Stimulated activated CD4-positive, alpha-beta T cell treated with anti-CD3 and anti-CD28 coated beads, Interleukin-12 subunit alpha, Interleukin-12 subunit beta, amount 100 ng/mL, for 24 hours (primary cell): ENCODE measurements at places on chromosomes 4 and X.
A peak's percentile ranks its signal among the peaks of the same experiment; 100 is the strongest.

DNA sequence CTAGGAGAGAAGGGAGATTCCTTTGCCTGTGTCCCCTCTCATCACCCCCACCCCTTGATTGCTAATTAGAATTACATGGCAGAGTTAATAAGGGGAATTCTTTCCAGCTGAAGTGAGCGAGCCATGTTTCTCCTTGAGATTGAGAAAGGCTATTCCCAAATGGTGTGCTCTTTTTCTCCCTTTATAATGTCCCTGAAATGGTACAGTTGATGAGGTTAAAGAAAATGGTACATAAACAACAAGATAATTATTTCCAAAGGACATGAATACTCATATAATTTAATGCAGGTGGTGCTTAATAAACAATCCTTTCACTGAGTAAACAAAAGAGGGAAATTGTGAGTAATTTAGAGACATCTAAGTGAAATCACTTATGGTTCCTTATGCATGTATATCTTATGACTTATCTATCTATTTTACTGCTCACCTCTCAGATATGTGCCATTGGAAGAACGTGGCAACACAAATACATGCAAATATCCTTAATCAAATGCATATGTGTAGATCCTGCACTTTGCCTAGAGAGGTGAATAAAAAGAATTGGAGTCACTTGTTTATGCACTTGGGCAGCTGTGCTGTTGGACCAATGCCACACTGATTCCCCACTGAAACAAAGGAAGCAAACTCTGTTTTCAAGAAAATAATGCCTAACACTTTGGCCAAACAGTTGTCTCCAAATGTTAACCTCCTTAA is 106.6 kb upstream of the WDR44 start:
- no peak for DNase-seq

DNA sequence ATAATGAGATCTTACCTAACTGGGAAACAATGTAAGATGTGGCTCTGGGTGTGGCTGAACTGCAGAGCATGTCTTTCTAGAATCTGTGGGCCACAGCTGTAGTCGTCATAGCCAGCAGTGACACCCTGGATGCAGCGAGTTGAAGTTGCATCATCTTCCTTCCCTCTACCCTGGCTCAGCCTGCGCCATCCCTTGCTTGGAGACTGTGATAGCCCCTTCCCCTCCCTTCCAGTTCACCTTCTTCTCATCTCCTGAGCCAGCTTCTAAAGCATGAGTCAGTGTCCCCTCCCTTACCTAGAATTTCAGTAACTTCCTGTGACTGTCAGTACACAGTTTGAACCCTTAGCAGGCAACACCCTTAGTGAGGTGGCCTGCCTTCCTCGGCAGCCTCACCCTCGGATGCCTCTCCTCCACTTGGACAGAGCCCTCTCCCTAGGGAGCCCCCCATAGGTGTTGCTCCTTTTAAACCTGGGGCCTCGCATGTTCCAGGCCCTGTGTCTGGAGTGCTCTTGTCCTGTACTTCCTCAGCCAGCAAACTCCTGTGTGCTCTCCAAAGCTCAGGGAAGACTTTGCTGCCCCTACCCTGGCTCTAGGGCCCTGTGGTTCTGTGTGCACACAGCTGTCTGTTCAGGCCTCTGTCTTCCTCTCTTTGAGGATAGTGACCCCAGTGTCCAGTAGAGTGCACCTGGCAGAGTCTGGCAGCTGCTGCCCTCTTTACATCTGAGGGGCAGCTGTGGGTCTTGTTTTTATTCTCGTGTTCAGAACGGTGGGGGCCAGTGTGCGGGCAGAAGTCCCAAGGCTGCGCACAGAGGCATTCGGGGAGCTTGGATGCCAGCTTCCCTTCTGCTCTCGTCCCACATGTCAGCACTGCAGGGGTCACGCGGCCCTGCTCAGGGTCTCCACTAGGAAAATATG is 43.7 kb upstream of the TADA2B start:
- DNase-seq: no peak

DNA sequence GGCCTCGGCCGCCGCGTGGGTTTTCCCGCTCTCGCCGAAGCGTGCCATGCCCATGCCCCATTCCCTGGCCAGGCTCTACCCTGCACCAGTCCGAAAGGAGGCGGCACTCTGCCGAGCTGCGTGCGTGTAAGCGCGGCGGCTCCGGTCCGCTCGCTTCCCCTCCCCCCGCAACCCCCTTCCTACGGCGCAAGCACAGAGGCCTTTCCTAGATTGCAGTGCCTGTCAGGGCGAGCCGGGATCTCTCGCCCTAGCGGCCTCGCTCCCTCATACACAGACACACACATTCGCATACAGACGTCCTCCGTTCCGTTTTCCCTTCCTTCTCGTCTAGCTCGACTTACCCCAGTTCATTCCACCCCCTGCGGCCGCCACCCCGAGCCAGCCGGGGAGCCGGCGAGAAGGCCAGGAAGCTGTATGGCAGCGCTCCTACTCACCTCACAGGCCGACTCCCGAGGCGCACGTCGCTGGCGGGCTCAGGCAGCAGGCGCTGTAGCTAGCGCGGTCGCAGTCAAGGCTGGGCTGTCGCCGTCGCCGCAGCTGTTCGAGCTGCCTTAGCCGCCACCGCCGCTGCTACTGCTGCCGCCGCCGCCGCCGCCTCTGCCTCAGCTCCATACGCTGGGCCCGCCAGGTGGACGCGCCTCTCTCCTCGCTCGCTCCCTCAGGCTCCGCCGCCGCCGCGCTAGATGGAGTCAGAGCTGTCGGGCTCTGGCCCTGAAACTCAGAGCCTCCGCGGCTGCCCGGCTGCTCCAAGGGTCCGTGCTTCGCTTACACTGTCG is 615 bp downstream of the NEXMIF start:
- DNase-seq: peak; percentile 9

GRCh38 chr4:183173580-183174526 is 74.8 kb downstream of the WWC2 start:
- DNase-seq: no peak

- no peak for DNase-seq
Observed at GRCh38 chrX:148940411-148940996, 440.1 kb downstream of the AFF2 start.

GRCh38 chr4:34939073-34939472 is 1305.2 kb downstream of the ARAP2 start:
- no peak for DNase-seq

- DNase-seq: no peak
Observed at GRCh38 chr4:40546506-40546905, 83.2 kb downstream of the RBM47 start.

DNA sequence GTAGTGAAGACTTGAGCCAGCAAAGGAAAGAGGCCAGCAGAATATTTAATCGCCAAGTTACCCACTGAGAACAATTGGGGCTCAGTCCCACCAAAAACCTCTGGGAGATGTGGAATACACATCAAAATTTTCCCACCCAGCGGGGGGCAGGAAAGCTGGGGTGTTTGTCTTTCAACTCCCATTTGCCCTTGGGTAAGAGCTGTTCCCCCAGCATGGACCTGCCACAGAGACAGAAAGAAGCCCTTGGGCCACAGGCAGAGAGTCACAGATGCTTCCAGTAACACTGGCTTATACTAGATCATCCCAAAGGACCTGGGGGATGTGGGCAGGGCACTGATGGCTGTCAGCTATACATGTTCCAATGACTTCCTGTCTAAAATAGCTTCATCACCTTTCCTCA is 18.9 kb upstream of the FBXW7 start:
- no peak for DNase-seq

DNA sequence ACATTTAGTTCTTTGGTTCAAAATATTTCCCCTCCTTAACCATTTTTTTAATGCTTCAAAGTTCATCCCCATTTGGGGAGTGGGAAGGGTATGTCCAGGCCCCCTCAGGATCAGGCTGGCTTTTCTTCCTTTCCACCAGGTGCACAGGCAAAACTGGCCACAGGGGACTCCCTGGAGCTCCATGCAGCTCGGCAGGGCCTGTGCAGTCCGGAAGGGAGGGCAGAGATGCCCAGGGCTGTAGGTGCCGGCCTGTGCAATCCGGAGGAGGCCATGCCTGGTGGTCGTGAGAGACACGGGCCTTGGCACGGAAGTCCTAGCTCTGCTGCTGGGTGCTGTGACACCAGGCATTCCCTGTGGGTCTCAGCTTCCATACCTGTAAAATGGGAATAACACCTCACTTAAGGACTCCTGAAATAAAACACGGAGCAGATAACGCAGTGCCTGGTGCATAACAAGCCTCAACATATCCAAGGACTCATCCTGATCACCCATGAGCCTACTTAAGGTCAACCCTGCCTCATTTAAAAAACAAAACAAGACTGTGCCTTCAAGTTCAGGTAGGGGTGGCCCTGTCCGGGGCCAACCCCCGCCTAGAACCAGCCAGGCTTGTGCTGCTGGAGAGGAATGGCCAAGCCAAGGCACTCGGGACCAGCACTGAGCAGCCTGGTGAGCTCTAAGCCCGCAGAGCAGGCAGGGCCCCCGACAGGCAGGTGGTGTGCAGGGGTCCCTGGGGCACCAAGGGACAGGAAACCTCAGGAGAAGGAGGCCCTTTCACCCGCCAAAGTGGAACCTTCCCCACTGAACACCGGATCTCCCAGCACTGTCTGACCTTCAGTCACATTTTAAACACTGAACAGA is 21.2 kb upstream of the CYP4V2 start:
- no peak for DNase-seq

DNA sequence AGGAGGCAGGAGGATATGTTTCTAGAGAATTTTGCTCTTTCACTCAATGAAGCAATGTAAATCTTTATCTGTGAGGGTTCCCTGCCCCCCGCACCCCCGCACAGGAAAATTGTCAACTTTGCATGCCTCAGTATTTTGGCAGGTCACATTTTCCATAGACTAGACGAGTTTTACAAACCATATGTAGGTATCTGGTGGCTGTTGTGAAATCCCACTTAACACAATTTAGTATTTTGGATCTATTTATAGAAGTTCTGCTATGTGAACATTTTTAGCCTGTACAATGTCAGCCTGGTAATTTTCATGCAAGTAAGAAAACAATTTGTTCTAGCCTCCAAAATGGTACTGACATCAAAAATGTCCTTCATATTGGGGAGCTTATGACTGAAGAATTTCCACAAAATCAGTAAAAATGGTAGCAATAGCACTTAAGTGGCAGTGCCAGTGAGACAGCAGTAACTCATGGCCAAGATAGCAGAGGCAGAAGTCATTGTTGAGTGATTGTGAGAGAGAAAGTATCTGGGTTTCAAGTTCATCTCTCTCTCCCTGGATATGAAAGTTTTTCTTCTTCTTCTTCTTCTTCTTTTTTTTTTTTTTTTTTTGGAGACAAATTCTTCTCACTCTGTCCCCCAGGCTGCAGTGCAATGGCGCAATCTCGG is 12.4 kb upstream of the FRYL start:
- DNase-seq: no peak

DNA sequence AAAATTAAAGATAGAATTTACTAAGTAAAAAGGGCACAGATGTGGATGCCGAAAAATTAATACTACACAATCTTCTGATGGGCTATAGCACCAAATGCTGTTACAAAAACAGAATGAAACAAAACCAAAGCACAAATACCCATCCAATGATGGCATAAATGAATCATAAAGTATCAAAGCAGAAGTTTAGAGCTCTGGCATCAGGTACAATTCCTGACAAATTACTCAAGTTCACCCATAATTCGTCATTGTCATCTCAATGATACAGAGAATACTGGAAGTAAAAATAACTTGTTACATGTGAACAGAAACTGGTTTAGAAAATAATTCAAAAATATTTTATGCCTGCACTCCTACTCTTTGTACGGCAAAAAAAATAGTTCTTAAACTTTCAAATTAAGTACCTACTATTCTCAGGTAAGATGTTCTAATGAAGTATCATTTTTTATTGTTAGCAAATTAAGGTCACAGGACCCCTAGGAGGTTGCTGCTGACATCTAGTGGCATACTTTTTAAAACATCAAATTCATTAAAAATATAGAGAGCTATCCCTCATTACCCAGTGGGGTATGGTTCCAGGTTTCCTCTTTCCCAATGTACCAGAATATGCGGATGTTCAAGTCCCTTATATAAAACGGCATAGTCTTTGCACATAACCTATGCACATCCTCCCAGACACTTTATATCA is 126.1 kb downstream of the INPP4B start:
- no peak for DNase-seq

- DNase-seq: no peak
Observed at GRCh38 chr4:35229021-35229420, 1015.3 kb downstream of the ARAP2 start.

DNA sequence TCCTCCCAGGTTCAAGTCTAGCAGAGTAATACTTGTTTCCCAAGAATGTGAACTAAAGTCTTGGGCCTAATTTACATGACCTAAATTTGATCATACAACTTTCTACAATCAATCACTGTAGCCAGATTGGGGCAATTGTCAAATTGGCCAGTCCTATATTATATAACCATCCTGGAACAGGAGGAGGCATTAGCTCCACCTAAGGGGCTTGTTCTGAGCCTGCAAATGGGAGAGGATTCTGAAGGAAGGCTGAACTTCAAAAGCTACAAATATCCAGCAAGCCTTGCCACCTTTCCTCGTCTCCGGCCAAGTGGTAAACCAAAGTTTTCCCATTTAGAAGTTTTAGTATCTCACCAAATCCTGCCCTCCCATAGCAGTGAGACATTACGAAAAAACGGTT is 1289.6 kb upstream of the TENM3 start:
- DNase-seq: no peak

- DNase-seq: no peak
Observed at GRCh38 chr4:181437895-181438294, 805.3 kb upstream of the TENM3 start.

GRCh38 chr4:138565576-138565975 is 323.4 kb upstream of the SLC7A11 start:
- no peak for DNase-seq

GRCh38 chr4:127118681-127119080 is 514.1 kb upstream of the INTU start:
- DNase-seq: no peak

DNA sequence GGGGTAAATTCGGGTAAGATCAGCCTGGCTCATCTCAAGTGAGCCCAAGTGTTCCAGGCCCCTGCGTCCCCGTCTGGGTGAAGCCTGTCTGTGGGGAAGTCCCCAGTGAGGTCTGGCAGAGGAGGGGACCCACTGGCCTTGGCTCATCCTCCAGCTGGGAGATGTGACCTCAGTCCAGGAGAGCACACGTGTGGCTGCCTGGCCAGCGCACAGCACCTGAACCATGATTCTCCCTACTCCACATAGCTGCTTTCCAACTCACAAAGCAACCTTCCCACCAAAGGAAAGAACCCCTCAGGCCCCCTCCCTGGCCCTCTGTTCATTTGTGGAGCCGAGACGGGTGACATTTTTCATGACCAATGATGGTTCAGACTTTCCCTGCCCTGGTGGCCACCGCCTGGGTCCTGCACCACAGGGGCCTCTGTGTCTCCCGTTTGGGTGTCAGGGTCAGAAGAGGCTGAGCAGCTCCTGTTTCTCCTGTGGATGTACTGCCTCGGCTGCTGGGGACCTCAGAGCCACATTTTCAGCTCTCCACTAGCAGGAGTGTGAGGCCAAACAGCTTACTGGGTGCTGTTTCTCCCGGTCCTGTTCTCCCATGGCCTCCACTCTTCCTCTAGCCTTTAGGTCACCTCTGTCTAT is 111.4 kb downstream of the CPZ start:
- DNase-seq: no peak

- no peak for DNase-seq
Observed at GRCh38 chr4:7797330-7797729, 142.3 kb downstream of the AFAP1 start.

GRCh38 chrX:39631276-39632229 is 466.2 kb downstream of the BCOR start:
- DNase-seq: no peak
